ENCODE measurements at places on chromosomes 5 and 9.

- no peak for DNase-seq
Measured at GRCh38 chr5:112529525-112529924, 110.4 kb upstream of the EPB41L4A start.

DNA sequence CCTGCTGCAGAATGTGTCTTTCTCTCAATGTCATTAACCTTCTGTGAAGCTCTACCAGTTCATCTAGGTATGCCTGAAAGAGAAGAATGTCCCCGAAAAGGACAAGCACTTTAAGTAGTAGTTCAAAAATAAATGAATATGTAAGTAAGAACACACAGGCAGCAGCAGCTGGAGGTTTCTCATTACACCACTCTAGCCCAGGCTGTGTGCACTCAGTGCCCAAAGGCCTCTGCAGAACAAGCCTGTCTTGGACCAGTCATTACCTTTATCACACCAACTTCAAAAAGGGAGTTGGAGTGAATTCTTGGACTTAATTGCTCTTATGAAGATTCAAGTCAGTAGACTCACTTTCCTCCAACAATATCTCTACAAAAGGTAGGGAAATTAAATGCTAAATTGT, 268.8 kb downstream of the MLLT3 start:
- DNase-seq = no peak

- no peak for DNase-seq
Measured at GRCh38 chr9:21615446-21615845, 133.3 kb upstream of the IFNE start.

GRCh38 chr9:13863112-13863511, 450.8 kb downstream of the NFIB start:
- DNase-seq = no peak

DNA sequence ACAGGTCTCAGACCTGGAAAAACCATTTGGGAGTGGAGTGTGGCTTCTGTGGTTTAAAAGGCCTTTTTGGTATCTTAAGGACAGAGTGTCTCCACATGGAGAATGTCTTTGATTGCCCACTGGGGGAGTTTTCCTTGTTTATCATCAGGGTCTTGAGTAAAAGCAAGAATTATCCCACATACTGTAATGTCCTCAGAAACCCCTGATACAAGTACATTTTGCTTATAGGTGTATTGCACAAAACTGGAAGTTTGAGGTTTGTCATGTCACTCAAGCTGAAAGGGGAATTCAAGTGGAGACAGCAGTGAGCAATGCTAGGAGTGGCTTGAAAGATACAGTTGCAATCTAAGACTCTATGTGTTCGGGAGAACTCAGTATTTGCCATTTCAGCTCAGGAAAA, 62.7 kb upstream of the GRAMD2B start:
- DNase-seq = no peak

- DNase-seq = no peak
Measured at GRCh38 chr9:101114317-101114716, 85.8 kb downstream of the PLPPR1 start.

Data from lower leg skin (tissue), 4 donors.